Activated naive CD8-positive, alpha-beta T cell treated with anti-CD3 and anti-CD28 coated beads, Interleukin-2, amount 50 U/mL, for 24 hours (primary cell): ENCODE measurements at places on chromosomes 11 and 22.

- no peaks in the 10 kb centered on the region for H3K4me1 ChIP-seq
- no peak overlapping the region for H3K4me3 ChIP-seq
- H3K36me3 ChIP-seq = peaks cover 6% of the 10 kb centered on the region
- H3K27me3 ChIP-seq = no peaks in the 10 kb centered on the region
- H3K27ac ChIP-seq = no peak overlapping the region
These were observed 65.6 kb upstream of the CRYBB3 start for GRCh38 chr22:25134028-25134427.

GRCh38 chr11:112644410-112645131, 316.6 kb upstream of the NCAM1 start:
- no peak for DNase-seq
- no peak overlapping the region for H3K27ac ChIP-seq
- H3K4me1 ChIP-seq = no peaks in the 10 kb centered on the region
- H3K27me3 ChIP-seq = peaks cover 2% of the 10 kb centered on the region

GRCh38 chr11:134987822-134988221, 575.8 kb upstream of the B3GAT1 start:
- no peaks in the 10 kb centered on the region for H3K36me3 ChIP-seq
- no peaks in the 10 kb centered on the region for H3K4me1 ChIP-seq
- DNase-seq = no peak
- no peak overlapping the region for H3K27ac ChIP-seq
- H3K27me3 ChIP-seq = peaks cover 4% of the 10 kb centered on the region

DNA sequence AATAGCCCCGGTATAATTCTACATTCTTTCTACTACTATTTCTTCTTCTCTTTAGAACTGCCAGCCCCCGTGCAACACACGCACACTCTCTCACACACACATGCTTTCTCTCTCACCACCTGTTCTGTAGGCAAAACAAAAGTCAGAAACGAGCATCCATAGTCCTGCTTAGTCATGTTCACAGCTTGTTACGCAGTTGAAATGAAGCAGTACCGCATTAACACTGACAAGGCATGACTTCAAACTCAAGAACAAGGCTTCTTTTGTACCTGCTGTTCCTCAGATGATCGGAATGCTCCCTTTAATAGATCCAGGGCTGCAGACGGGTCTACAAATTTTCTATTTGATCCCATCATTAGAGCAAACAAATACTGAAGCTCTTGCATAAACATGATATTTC, 42.2 kb downstream of the USP28 start:
- no peak for DNase-seq
- H3K4me3 ChIP-seq = no peak overlapping the region
- H3K27ac ChIP-seq = no peak overlapping the region
- H3K27me3 ChIP-seq = no peaks in the 10 kb centered on the region

DNA sequence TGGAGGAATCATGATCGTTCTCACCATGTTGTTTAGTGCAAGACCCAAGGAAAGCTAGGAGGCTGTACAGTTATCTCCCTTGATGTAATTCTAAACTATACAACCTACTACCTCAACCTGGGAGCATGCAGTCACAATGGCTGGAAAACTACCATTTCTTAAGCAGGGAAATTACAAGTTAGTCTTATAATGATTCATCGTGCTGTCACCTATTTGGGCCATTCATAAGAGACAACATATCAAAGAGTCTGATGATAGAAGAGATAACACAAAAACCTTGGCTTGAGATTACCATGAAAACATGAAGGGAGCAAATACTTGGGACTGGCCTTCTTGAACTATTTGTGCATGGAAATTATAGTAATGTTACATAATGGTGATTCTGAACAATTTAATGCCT, 30.5 kb upstream of the BLID start:
- peaks cover 2% of the 10 kb centered on the region for H3K27me3 ChIP-seq
- no peak overlapping the region for H3K4me3 ChIP-seq
- H3K27ac ChIP-seq = no peak overlapping the region
- H3K36me3 ChIP-seq = no peaks in the 10 kb centered on the region
- no peaks in the 10 kb centered on the region for H3K4me1 ChIP-seq

DNA sequence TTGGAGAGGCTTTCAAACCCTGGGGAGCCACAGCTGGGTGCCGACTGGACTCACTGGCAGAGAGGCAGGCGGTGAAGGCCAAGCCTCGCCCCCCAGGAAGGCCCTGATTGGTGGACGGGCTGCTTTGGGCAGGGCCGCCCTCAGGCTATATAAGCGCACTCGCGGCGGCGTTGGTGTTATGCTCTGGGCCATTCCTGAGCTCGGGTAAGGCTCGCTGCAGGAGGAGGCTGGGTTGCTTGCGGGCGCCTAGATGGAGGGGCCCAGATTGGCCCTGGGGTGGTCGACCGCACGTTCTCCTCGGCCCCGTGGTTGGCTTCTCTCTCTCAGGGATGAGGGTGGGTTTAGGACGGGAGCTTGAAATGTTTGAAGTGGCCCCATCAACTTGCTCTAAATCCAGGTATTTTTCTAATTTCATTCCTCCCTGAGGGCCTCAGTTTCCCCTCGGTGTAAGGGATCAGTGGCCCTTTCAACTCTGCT, at the start of gene SPDYC:
TSS of gene SPDYC (plus strand) at position 176 of the 477 bp plus-strand sequence. CDS start 1,125 bp downstream, outside the sequence.
- H3K4me3 ChIP-seq = no peak within 1 kb of the TSS
- peak within 1 kb of the TSS; percentile 69 for H3K27ac ChIP-seq
- H3K27me3 ChIP-seq = no peaks in the 10 kb centered on the region
- peaks cover 10% of the 10 kb centered on the region for H3K4me1 ChIP-seq
- H3K36me3 ChIP-seq = no peaks in the 10 kb centered on the region

- no peak overlapping the region for H3K27ac ChIP-seq
- peaks cover 66% of the 10 kb centered on the region for H3K4me1 ChIP-seq
- peaks cover 93% of the 10 kb centered on the region for H3K36me3 ChIP-seq
- no peak for DNase-seq
- no peaks in the 10 kb centered on the region for H3K27me3 ChIP-seq
These were observed 73.0 kb downstream of the CD44 start for GRCh38 chr11:35211952-35212351.

DNA sequence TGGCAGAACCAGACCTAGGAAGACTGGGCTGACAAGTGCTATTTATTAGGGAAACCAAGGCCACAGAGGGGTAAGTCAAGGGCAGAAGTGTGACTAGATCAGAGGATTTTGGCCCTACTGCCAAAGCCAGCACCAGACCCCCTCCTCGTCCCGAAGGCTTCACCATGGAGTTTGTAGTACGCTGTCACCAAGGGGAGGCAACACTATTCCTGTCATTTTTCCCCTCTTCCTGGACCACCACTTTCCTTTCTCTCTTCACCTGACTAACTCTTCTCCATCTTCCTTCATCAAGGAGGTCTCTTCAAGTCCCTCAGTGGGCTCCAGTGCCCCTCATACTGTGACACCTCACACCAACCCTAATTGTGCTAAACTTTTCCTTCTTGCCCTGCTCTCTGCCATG, 34.9 kb downstream of the MN1 start:
- H3K27ac ChIP-seq = no peak overlapping the region
- no peak for DNase-seq
- H3K4me1 ChIP-seq = no peaks in the 10 kb centered on the region
- H3K4me3 ChIP-seq = no peak overlapping the region

- H3K27ac ChIP-seq = no peak overlapping the region
- no peak for DNase-seq
- no peaks in the 10 kb centered on the region for H3K36me3 ChIP-seq
- no peaks in the 10 kb centered on the region for H3K27me3 ChIP-seq
- H3K4me3 ChIP-seq = no peak overlapping the region
These were observed 30.5 kb downstream of the LARGE1 start for GRCh38 chr22:33889748-33890147.

GRCh38 chr11:19777377-19778102, 64.9 kb downstream of the NAV2 start:
- peaks cover 10% of the 10 kb centered on the region for H3K4me1 ChIP-seq
- no peaks in the 10 kb centered on the region for H3K36me3 ChIP-seq
- peak; percentile 7 for DNase-seq

- no peaks in the 10 kb centered on the region for H3K36me3 ChIP-seq
- no peak overlapping the region for H3K4me3 ChIP-seq
- H3K4me1 ChIP-seq = no peaks in the 10 kb centered on the region
- no peaks in the 10 kb centered on the region for H3K27me3 ChIP-seq
- DNase-seq = no peak
These were observed 1.3 kb upstream of the GDPD4 start for GRCh38 chr11:77302752-77303151.

DNA sequence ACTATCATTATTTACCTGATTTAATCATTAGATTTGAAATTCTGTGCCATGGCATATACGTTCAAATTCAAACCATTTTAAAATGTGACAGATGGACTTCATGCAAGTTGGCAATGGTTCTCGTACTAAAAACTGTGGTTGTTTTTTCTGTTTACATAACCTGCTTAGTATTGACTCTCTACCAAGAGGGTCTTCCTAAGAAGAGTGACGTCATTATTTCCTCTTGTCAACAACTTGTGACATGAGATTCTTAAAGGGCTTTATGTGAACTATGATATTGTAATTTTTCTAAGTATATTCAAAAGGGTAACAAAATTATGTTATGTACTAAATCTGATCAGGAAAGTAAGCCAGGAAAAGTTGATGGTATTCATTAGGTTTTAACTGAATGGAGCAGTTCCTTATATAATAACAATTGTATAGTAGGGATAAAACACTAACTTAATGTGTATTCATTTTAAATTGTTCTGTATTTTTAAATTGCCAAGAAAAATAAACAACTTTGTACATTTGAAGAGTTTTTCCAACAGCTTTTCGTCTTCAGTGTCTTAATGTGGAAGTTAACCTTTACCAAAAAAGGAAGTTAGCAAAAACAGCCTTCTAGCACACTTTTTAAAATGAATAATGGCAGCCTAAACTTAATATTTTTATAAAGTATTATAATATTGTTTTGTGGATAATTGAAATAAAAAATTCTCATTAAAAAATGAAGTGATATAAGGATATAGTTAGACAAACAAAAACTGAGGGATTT, 87.0 kb downstream of the GRK3 start:
- DNase-seq = no peak
- H3K4me3 ChIP-seq = no peak overlapping the region
- no peaks in the 10 kb centered on the region for H3K27me3 ChIP-seq
- peaks cover 3% of the 10 kb centered on the region for H3K36me3 ChIP-seq
- peaks cover 8% of the 10 kb centered on the region for H3K4me1 ChIP-seq

GRCh38 chr22:35124691-35125219, 58.8 kb downstream of the ISX start:
- H3K4me1 ChIP-seq = peaks cover 2% of the 10 kb centered on the region
- H3K4me3 ChIP-seq = no peak overlapping the region
- H3K27ac ChIP-seq = no peak overlapping the region
- no peaks in the 10 kb centered on the region for H3K36me3 ChIP-seq

GRCh38 chr11:122265981-122266380, 150.0 kb upstream of the BLID start:
- H3K4me3 ChIP-seq = no peak overlapping the region
- no peaks in the 10 kb centered on the region for H3K4me1 ChIP-seq
- no peak overlapping the region for H3K27ac ChIP-seq

GRCh38 chr22:25368271-25368670, 148.8 kb downstream of the CRYBB2 start:
- H3K27me3 ChIP-seq = no peaks in the 10 kb centered on the region
- H3K27ac ChIP-seq = no peak overlapping the region
- H3K4me3 ChIP-seq = no peak overlapping the region
- H3K4me1 ChIP-seq = no peaks in the 10 kb centered on the region
- no peak for DNase-seq

DNA sequence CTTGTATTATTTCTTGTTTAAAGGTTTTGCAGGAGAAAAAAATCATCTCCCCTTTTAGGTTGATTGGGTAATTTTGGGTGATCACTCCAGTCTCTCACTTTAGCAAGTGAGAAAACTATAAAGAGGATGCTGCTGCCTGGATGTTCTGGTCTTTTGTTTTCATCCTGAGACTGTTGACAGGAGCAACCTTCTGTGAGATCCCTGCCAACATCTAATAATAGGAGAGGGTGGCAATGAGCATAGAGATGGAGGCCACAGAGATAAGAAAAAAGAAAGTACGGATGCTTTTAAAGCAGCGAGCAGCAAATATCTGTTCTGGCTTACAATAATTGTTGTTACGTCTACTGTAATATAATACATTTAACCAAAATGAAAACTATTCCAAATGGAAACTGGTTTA, 293.6 kb upstream of the MTNR1B start:
- no peak overlapping the region for H3K4me3 ChIP-seq
- H3K36me3 ChIP-seq = no peaks in the 10 kb centered on the region
- no peaks in the 10 kb centered on the region for H3K27me3 ChIP-seq
- H3K4me1 ChIP-seq = no peaks in the 10 kb centered on the region
- DNase-seq = no peak

- H3K4me1 ChIP-seq = no peaks in the 10 kb centered on the region
- no peaks in the 10 kb centered on the region for H3K27me3 ChIP-seq
- no peak for DNase-seq
- H3K36me3 ChIP-seq = peaks cover under 1% of the 10 kb centered on the region
These were observed 80.3 kb downstream of the ALX4 start for GRCh38 chr11:44229624-44230023.

- peaks cover 26% of the 10 kb centered on the region for H3K36me3 ChIP-seq
- peaks cover 6% of the 10 kb centered on the region for H3K27me3 ChIP-seq
- H3K27ac ChIP-seq = no peak overlapping the region
These were observed 658 bp downstream of the STIP1 start for GRCh38 chr11:64186492-64187165.

DNA sequence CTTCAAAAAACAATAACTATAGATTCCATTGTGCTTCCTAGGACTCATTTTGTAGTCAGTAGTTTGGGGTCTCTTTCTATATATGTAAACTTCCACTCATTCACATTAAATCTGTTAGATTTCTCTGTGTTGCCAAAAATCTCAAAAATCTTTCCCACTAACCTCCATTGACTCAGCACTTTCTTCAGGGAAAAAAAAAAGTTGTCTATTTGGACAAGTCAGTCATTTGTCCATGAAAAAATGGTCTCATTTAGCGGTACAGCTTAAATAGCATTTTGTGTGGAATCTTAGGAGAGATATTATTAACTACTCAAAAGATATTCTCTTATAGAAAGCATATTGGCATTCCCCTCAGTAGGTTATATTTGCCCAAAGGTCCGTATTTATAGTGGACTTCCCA, 81.9 kb downstream of the PPP2R1B start:
- H3K4me3 ChIP-seq = no peak overlapping the region
- no peak overlapping the region for H3K27ac ChIP-seq
- H3K4me1 ChIP-seq = no peaks in the 10 kb centered on the region
- H3K36me3 ChIP-seq = peaks cover 17% of the 10 kb centered on the region

DNA sequence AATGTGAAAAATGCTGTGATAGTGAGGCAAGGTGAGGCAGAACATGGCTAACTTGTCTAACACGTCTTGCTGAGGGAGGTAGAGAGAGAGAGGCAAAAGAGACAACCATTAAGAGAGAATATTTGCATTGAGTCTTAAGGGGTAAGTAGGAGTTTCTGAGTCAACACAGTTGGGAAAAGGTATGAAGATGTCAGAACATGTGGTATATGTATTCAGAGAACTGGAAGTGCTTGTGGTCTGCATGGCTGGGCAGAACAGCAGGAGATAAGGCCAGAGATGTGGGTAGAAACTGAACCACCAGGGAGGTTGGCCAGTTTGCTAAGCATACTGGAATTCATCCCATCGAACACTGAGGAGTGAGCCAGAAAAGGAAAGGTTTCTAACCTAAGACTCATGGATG, 25.0 kb upstream of the SLC5A1 start:
- DNase-seq = no peak
- H3K27me3 ChIP-seq = peaks cover 38% of the 10 kb centered on the region
- no peak overlapping the region for H3K4me3 ChIP-seq
- H3K4me1 ChIP-seq = peaks cover 6% of the 10 kb centered on the region
- H3K27ac ChIP-seq = no peak overlapping the region
- peaks cover 7% of the 10 kb centered on the region for H3K36me3 ChIP-seq

GRCh38 chr11:22539821-22540256, 85.8 kb downstream of the FANCF start:
- H3K27ac ChIP-seq = no peak overlapping the region
- no peak overlapping the region for H3K4me3 ChIP-seq
- no peaks in the 10 kb centered on the region for H3K4me1 ChIP-seq

- no peak overlapping the region for H3K4me3 ChIP-seq
- H3K36me3 ChIP-seq = peaks cover 63% of the 10 kb centered on the region
- no peak overlapping the region for H3K27ac ChIP-seq
- no peaks in the 10 kb centered on the region for H3K27me3 ChIP-seq
These were observed 41.4 kb downstream of the PPME1 start for GRCh38 chr11:74212533-74212932.
